CD4-positive, CD25-positive, alpha-beta regulatory T cell (primary cell): ENCODE measurements at places on chromosomes 6 and 20.

DNA sequence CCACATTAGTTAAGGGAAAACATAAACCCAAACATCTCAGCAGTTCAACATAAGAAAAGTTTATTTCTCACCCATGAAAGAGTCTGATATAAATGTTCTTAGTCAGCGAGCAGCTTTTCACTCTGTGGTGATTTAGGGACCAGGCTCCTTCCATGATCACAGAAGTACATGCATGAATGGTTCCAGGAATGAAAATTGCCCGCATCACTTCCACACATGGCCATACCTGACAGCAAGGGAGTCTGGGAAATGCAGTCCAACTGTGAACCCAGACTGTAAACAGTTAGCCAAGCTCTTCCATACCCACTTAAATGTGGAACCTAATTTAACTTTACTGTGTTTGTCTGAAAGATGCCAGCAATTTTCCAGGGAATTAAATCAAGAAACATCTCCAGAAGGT is 353.9 kb downstream of the HACE1 start:
- no peak for DNase-seq

DNA sequence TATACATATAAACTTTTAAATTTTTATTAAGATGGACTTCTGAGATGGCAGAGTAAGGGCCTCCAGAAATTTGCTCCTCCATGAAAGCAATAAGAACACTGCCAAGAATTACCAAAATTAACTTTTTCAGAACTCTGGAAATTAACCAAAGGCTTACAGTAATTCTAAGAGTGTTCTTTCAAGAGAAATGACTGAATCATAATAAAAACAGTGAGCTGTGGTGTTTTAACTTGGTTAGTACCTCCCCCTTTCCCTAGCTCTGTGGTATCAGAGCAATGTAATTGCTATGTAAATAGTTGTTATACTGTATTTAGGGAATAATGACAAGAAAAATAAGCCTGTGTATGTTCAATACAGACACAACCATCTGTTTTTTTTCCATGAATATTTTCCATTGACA is 19.0 kb downstream of the HECA start:
- no peak for DNase-seq

GRCh38 chr6:39785281-39785680 is 6.9 kb upstream of the DAAM2 start:
- DNase-seq: no peak

- peak; percentile 72 for DNase-seq
Observed at GRCh38 chr20:58236612-58237317, 8.3 kb upstream of the ANKRD60 start.

DNA sequence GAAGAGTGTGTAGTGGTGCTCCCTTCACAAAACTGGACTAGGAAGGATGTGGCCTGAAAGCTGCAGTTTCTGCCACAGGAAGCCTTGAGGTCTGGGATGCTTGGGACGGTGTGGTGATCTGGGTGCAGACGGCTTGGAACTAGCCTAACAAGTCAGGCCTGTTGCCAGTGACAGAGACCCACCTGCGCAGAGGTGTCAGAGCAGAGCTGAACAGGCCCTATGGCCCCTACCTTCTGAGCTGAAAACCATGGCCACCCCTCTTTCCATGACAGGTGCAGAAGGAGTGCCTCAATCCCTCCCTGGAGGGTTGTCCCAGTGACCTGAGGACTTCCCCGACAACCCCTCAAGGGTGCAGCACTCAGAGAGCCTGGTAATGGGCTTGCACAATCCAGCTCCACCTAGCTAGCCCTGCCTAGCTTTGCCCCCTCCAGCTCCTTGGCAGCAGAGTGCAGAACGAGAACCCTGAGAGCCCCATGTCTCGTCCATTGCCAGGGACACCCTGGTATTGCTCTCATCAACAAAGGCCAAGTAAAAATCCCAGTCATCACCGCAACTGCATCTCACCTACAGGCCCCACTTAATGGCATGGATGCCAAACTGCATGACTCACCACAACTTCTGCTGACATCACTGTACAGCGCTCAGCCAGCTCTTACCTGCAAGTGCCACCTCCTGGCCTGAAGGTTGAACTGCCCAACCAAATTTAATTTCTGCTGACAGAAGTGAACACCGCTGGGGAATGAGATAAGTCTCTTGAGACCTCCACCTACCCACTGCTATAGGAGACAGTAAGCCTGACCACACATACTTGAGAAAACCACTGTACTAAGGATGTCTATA is 563.1 kb downstream of the TFAP2A start:
- DNase-seq: no peak

GRCh38 chr6:32604434-32604877 is 14.8 kb upstream of the HLA-DRB1 start:
- no peak for DNase-seq
